H1 (cell line): ENCODE measurements at places on chromosomes 2 and 18.

GRCh38 chr2:138777996-138778395, 2.2 kb downstream of the NXPH2 start:
- peak; percentile 66 for DNase-seq

DNA sequence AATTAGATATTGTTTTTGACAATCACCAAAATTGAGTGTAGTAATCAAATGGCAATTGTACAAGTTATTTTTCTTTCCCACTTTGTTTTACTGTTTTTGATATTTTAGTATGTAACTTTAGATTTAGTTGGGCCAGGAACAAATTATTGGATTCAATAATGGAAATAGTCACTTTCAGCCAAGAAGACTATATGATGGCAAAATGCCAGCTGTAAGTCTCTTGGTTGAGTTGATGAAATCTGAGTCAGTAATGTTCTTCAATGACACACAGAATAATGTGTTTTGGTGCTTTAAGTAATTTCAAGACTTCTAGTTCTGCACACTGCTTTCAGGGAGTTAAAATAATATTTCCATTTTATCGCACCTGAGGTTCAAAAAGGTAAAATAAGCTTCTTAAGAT, 2022.0 kb upstream of the CELF4 start:
- DNase-seq, result no peak

DNA sequence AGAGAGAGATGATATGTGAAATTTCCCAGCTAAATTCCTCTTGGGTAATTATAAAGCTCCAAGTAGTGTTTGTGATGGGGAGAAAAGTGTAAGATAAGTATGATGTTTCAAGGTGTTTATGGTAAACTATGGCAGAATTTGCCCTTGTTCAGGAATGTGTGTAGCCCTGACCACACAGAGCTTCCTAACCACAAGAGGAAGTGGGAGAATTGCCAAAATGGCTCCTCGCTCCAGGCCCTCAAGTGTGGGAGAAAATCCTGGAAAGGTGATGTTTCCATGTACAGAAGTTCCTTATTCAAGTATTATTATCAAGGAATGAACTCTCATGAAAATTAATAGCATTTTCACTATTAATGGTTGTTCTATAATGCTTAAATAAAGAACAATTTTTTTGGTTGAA, 878.3 kb downstream of the TDRD15 start:
- no peak for DNase-seq

GRCh38 chr18:49546278-49546677, 15.6 kb upstream of the LIPG start:
- no peak for DNase-seq

DNA sequence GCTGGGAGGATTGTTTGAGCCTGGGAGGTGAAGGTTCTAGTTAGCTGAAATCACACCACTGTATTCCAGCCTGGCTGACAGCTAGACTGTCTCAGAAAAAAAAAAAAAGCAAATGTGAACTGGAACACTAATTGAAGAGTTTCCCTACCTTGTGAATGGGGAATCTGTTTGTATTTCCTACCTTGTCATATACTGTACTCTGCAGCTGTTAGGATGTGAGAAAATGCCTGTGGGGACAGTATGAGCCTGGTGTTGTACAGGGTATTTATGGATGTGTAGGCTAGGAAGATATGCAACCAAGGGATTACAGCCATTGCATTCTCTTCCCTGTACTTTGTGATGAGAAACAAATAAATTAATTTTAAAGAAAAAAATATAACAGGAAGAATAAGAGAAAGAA, 113.3 kb upstream of the FAM117B start:
- no peak for DNase-seq

DNA sequence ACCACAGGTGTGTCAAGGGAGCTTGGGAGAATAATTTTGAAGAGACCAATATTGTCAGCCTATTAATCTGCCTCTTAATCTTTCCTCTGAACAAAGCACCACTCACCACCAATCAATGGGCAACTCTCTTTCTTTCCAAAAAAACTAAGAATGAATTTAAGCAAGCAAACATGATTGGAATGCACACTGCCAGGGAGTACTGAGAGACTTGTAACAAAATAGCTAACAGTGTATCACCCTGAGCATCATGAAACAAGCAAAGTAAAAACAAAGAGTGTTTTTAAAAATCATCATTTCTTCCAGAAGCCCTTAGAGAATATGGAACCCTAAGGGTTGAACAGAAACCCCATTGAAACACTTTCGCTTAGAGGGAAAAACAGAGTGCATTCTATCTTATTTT, 299.7 kb downstream of the DSEL start:
- DNase-seq, result no peak

- no peak for DNase-seq
Measured at GRCh38 chr2:16622399-16622968, 43.1 kb downstream of the CYRIA start.
